ENCODE measurements at places on chromosomes 3 and 15.

GRCh38 chr3:189236352-189236751, 64.6 kb downstream of the TPRG1 start:
- DNase-seq: no peak

- no peak for DNase-seq
Measured at GRCh38 chr15:86333819-86334218, 254.1 kb downstream of the AGBL1 start.

GRCh38 chr3:152174876-152175527, 93.7 kb upstream of the MBNL1 start:
- DNase-seq: no peak

DNA sequence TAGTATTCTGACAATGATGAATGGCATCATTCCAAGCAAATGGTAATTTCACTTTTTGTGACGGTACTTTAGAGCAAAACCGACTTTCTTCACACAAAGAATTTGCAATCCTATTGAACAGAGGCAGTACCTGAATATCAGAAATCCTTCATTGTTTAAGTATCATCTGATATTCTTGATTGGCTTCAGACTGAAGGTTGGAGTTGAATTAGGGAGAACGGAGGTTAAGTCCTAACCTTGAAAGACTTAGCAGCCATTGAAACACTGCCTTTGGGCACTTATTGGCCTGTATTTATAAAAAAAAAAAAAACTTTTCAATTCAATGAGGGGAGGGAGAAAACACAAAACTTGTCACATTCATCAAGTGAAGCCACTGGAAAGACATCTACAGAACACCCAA, 89.0 kb downstream of the MECOM start:
- no peak for DNase-seq

GRCh38 chr15:48355377-48355776, 24.1 kb downstream of the DUT start:
- DNase-seq: no peak

DNA sequence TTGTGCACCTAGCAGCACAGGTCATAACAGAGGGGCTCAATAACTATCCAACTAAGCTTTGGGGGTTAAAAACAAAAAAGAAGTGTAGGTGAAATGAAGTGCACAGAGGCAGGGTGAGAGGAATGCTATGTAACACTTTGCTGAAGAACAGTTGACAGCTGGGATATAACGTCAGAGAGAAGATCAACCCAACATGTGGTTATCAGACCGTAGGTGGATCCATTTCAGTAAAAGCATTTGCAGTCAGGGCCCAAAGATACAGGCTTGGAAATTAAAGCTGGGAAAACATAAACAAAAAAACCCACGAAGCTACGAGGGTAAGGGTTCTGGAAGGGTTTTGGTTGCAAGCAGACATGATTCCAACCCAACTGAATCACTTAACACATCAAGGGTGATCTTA, 377.5 kb upstream of the NR2F2 start:
- DNase-seq: no peak

- DNase-seq: no peak
Measured at GRCh38 chr15:72998226-72998625, 54.0 kb upstream of the NEO1 start.

- DNase-seq: no peak
Measured at GRCh38 chr3:147656023-147656422, 246.9 kb downstream of the ZIC1 start.

GRCh38 chr3:173410849-173411248, 13.3 kb downstream of the NLGN1 start:
- DNase-seq: peak; percentile 19

DNA sequence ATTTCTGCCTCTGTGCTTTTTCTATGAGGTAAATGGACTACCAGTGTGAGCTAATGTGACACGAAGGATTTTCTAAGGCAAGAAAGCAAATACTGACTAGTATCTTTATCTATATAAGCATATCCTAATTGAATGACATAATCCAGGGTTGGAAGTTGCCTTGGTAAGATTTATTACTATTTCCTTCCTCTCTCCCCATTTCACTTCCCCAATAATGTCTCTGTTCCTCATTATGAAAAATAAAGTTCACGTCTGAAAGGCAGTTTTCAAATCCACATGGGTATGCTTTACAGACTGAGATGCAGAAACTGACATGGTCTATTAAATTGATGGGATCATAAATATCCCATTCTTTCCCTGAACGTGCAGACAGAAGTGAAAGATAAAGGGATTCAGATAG, 86.0 kb downstream of the DTWD1 start:
- no peak for DNase-seq

DNA sequence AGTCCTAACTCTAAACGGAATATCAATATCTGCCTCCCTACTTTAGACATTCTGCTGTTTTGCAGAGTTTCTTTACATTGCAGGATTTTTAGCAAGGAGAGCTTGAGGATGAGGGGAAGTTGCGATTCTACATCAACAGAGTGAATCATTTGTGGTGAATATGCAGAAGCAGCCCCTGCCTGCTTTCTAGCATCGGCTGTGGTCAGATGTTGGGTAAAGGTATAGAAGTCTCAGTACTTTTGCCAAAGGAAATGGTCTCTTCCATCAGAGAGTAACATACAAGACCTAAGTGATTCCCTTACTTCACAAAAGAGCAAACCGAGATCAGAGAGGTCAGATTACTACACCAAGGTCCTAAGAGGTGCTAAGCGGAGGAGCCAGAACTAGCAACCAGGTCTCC, 15.2 kb downstream of the ST3GAL6 start:
- no peak for DNase-seq

DNA sequence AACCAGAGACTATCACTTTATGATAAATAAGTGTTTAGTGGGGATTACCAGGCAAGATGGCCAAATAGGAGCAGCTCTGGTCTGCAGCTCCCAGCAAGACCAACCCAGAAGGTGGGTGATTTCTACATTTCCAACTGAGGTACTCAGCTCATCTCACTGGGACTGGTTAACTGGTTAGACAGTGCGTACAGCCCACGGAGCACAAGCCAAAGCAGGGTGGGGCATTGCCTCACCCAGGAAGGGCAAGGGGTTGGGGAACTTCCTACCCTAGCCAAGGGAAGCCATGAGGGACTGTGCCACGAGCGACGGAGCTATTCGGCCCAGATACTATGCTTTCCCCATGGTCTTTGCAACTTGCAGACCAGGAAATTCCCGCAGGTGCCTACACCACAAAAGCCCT, 171.0 kb downstream of the CTNNB1 start:
- no peak for DNase-seq

DNA sequence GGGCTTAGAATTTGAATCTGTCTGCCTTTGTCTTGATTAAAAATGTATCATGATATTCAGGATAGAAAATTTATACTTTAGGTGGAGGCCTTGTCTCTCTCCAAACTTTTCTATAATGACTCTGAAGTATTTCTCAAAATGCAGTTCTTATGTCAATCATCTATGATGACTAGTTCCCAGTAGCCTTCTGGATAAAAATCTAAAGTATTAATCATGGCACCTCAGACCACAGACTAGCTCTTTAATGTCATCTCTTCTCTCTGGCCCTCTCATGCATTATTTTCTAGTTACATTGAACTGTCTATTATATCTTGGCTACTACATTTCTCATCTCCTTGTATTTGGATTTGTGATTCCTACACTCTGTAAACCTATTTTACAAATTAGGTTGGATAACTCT, 96.9 kb downstream of the ZPLD1 start:
- no peak for DNase-seq

DNA sequence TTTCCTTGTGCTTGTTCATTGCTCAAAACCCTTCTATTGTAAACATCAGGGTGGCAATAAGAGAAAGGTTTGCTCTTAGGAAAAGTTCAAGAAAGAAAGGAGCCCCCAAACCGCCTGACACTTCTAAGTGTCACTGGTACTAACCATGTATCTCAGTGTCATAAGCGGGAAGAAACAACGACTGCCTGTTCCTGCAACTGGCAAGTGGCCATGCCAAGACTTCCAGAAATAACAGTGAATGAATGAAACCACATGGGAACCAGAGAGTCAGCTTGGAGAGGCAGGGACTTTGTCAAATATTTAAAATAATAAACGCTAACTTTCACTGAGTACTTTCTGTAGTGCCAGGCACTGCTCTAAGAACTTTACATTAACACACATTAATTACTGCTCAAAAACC, 1.1 kb downstream of the PLSCR2 start:
- DNase-seq: no peak
